Stimulated activated CD8-positive, alpha-beta memory T cell treated with anti-CD3 and anti-CD28 coated beads, Interleukin-15, amount 100 ng/mL, for 48 hours (primary cell): ENCODE measurements at places on chromosomes 2 and 18.

GRCh38 chr2:37688771-37689468 is 17.5 kb upstream of the CDC42EP3 start:
- no peak for DNase-seq

- DNase-seq: no peak
Measured at GRCh38 chr2:23620841-23621341, 235.9 kb downstream of the KLHL29 start.

DNA sequence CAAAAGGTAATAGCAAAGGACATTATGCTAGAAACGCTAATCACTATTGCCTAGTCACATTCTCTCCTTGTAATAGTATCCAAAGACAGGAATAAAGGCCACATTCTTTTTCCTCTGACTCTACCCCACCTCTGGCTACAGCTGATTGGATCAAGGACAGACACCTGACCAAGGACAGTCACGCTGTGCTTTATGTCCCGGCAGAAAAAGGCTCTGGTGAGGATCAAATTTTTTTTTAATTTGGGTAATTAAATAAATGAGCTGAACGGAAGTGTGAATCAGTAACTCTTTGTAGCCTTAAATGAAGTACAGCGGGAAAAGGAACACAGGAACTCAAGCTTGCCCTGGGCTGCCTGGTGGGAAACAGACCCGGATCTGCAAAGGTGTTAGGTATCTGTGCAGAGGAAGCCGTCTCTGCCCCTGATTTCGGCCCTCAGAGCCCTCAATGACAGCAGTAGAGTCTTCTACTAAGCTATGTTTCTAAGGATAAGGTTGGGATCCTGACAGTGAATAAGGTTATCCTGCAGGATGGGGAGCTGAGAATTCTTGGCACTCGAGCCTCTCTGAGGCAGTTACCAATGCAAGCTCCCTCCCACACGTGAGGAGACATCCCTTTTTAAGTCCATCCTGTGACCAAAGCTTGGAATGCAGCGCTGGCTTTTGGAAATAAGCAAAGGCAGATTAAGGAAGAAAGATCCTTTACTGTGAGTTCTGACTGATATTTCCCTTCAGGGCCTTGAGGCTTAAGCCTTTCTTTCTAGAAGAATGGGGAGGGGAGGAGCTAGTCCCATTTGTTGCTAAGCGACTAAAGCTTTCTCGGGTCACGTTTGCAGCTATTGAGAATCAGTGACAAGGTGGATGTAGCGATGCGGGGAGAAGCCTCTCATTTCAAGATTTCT is 37.8 kb upstream of the IKZF2 start:
- no peak for DNase-seq

DNA sequence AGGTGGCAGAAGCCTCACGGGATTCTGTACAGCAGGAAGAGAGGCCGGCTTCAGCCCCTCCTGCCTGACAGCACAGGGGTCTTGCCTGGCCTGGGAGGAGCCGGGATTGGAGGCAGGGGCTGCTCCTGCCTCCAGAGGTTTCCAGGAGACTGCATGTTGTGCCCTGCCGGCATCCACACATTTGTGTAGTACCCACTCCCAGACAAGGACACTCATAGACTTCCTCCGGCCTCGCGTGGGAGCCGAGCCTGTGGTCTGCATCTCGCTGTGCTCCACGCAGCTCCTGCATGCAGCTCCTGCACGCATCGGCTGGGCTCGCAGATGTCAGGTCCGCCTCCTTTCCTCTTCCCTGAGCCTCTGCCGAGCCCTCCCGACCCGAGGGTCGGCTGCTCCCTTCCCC is 34.7 kb downstream of the TPO start:
- no peak for DNase-seq

DNA sequence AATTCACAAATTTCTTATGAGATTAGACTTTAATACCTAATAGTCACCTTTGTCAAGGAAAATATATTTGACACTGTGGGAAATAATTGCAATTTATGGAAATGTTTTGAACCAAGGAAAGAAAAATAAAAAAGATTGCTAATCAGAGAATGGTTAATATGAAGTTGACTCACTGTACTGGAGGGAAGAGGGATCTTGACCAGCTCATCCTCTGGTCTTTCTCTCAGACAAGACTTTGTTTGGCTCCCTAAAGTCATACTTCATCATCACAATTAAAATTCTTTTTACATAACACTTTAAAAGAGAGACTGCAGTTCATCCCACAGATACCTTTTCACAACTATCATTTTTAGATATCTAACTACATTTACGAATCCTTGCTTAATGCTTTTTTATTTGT is 538.5 kb upstream of the ZEB2 start:
- DNase-seq: no peak

DNA sequence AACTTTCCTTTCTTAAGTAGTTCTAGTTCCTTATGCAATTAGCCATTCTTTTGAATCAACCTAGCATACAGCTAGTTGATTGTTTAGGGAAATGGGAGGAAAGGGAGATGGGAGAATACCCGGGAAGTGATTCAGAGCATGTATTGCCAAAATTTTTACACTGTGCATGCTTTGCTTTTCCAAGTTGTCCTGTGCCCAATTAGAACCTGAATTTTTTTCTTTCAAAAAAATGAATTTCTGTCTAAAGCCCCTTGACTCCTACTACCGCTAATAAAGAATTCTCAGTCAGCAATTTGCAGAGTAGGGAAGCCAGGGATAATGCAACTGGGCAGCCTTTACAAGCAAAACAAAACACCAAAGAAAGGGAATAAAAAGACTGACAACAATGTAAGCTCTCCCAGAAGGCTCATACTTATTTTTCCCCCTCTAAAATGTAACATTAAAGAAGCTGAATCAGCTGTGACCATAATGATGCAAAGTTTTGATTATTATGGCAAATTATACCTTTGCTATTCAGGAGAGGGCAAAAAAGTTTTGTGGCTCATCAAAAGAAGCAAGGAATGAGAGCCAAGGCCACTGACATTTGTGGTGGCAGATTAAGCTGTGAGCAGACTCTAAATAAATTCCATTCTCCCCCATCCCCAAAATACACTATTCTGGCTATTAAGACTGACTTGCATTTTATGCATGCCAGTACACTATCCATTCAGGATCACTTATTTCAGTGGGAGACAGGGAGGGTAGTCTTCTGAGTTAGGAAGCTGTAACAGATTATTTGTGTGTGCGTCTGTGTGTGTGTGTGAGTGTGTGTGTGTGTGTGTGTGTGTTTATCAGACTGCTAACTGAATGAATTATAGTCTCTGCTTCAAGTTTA is 174.3 kb downstream of the ERBB4 start:
- no peak for DNase-seq

DNA sequence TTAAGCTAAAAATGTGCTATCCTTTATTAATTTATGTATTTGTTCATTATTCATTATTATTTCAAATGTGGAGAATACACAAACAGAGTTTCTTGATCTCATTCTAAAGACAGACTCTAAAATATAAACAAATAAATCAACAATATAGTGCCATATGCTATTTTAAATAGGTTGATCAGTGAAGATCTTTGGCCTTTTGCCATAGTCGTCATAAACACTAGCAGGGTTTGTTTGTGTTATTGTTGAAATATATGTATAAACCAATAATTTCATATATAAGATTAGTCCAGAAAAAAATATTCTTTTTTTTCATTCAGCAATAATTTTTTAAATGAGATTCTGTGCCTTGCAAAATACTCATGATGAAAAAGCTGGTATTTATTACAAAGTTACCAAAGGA is 62.1 kb upstream of the KYNU start:
- DNase-seq: no peak

DNA sequence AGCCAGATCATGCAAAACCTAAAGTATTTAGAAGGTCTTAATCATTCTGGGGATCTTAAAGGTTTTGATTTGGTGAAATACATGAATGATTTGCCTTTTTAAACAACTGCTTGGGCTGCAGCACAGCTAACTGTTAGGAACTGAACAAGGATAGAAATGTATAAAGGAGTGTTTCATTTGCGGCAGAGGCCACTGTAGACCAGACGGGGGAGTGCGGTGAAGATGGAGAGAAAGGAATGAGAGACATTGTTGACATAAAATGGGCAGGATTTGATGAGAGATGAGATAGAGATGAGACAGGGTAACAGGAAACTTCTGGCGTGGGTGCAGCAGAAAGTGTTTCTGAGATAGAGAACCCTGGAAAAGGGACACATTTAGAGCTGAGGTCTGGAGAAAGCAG is 308.1 kb downstream of the TMX3 start:
- DNase-seq: no peak

- no peak for DNase-seq
Measured at GRCh38 chr18:79870301-79871025, 72.7 kb downstream of the KCNG2 start.

GRCh38 chr2:79716266-79716665 is 203.4 kb downstream of the CTNNA2 start:
- no peak for DNase-seq

DNA sequence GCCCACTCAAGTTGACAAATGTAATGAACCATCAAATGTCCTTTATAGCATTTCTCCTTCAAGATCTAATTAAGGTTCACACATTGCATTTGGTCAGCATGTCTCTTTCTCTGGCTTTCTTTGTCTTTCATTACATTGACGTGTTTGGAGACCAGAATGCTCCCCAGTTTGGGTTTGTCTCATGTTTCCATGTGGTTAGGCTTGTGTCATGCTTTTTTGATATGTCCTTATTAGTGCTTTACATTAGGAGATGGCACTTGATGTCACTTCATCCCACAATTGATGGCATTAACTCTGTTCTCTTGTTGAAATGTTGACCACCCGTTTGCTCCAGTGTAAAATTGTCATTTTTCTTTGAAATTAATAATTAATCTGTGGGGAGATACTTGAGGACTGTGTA is 165.8 kb downstream of the AKAIN1 start:
- no peak for DNase-seq

- no peak for DNase-seq
Measured at GRCh38 chr2:240139666-240140393, 628 bp downstream of the OTOS start.

GRCh38 chr18:3748086-3748485 is 298.1 kb downstream of the TGIF1 start:
- no peak for DNase-seq

- DNase-seq: no peak
Measured at GRCh38 chr18:23635283-23636070, 27.2 kb downstream of the ANKRD29 start.
